MCF 10A (cell line): ENCODE measurements at places on chromosomes 3 and 15.

DNA sequence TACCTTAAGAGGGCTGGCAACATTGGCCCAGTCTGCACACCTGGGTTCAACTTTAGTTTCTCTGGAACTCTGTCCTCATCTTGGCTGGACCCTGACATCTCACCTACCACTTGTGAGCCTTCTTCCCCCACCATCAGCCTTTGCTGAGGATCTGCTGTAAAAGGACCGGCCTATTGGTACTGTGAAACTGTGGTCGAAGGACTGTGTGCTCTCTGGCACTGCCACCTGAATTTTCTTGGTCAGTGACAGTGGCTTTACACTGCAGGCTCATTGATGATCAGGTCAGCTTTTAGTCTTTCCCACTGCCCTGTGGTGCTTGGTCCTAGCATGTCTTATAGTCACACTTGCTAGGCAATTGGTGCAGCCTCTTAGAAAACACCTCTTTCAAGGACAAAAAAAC is 86.9 kb downstream of the PEX5L start:
- DNase-seq = no peak

- no peak for DNase-seq
Observed at GRCh38 chr3:180116203-180116602, 79.5 kb upstream of the PEX5L start.

DNA sequence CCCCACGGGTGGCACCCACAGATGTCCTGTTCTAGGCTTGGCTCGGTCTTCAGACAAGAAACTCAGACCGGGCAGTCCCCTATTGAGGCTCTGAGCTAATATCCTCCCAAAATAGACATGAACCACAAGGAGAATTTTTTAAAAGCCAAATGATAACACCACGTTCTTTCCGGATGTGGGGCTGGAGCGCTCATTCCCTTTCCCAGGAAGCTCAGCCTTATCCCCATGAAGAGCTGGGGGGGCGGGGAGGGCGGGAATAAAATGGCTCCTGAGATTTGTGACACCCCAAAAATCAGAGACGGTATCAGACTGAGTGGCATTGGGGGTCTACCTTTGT is 1.1 kb downstream of the SLC6A1 start:
- DNase-seq = no peak

GRCh38 chr3:80263260-80263659 is 495.5 kb upstream of the ROBO1 start:
- DNase-seq = no peak

- peak; percentile 68 for DNase-seq
Observed at GRCh38 chr3:149572796-149573414, 84.9 kb downstream of the WWTR1 start.
